ENCODE measurements at places on chromosomes 6 and 20. TPM values are rescaled to one million over a fixed set of nuclear protein-coding genes. Genes with fewer than 3 reads are reported as not detected.

- DNase-seq: no peak
Measured at GRCh38 chr6:44275271-44275748, 5.1 kb downstream of the TMEM151B start.

GRCh38 chr6:84197708-84198107 lies 29.7 kb downstream of the CEP162 start:
- no peak for DNase-seq

DNA sequence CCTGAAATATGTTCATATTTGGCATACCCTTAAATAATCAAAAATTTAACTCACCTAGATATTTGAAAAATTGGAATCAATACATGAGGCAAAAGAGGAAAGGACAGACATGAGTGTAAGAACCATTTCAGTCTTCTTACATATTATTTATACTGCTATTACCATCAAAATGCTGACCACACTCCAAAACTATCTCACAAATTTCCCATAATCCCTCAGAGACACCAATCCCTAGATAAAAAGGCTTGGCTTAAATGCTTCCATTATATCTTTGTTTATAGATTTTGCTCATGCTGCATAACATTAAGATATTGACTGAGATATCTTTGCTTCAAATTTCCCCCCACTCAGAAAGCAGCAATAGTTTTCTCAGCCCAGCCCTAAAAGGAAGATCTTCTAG lies 11.7 kb upstream of the NT5DC1 start:
- DNase-seq: no peak

GRCh38 chr20:11891776-11892545 lies 25.7 kb upstream of the BTBD3 start:
- peak; percentile 80 for DNase-seq

- DNase-seq: no peak
Measured at GRCh38 chr20:48832405-48832730, 4.6 kb upstream of the PREX1 start.

GRCh38 chr6:154462425-154462824 lies 48.1 kb downstream of the CNKSR3 start:
- DNase-seq: no peak

- DNase-seq: no peak
Measured at GRCh38 chr6:143549949-143550268, 38.4 kb upstream of the FUCA2 start.

DNA sequence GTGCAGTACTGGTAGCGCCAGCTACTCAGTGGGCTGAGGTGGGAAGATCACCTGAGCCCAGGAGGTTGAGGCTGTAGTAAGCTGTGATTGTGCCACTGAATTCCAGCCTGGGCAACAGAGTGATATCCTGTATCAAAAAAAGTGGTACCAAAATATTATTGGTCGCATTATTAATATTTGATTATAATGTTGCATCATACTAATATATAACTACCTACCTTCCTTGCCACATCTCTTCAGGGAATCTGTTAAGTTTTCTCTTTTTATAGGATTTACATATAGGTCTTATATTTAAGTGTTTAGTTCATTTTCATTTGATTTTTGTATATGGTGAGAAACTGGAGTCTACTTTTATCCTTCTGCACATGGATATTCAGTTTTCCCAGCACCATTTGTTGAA lies 66.3 kb upstream of the PHACTR3 start:
- DNase-seq: no peak

- DNase-seq: no peak
Measured at GRCh38 chr20:43843965-43844660, 70.5 kb upstream of the TOX2 start.

DNA sequence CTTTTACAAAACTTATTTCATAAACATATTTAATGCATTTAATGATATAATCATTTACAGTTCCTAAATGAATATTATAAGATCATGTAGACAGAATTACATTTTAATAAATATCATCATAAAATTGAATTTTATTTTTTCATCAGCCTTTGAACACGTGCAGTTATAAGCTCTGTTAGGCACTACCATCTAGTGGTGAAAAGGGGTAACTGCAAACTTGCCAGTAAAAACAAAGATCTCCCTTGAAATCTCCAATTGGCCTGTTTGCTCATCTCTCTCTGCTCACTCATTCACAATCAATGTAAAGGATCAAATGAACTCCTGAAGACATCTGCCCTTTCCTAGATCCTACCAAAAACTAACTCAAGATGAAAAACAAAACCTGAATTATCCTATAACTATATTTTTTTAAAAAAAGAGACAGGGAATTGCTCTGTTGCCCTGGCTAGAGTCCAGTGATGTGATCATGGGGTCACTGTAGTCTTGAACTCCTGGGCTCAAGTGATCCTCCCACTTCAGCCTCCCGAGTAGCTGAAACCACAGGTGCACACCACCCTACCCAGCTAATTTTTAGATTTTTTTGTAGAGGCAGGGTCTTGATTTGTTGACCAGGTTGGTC lies 31.7 kb downstream of the SAMHD1 start:
- DNase-seq: peak; percentile 19

- DNase-seq: no peak
Measured at GRCh38 chr6:142861711-142862110, 83.3 kb downstream of the HIVEP2 start.

GRCh38 chr6:17200395-17200794 lies 80.8 kb upstream of the RBM24 start:
- DNase-seq: no peak

DNA sequence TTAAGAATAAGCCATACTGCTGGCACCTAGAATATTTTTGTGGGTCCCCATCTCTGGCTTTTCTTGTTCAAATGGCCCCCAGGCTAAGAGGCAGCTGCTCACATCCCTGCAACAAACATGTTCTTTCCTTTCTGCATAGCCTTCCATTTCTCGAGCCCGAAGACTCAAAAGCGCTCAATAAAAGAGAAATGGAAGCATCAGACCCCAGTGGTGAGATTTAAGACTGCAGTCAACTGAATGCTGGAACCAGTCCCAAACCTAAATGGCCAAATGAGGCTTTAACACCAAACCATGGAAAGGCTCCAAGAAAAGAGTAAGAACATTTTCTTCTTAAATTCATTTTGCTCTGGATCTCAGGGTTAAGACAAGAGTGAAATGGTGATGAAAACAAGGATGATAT lies 122.1 kb upstream of the TRAF3IP2 start:
- DNase-seq: no peak

DNA sequence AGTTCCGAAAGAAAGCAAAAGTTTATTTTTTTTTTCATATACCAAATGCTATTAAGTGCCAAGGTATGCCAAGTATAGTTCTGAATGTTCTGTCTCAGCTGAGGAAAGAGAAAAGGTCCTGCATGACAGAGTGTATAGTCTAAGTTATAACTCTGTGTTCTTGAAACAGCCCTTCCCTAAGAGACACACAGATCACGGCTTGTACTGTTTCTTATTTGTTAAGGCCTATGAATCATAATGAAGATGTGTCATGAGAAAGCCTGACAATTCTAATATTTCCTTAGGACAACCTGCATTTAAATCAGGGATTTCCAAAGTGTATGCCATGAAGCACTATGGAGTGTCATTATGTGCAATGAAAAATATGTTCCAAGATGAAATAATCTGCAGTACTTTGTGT lies 538.7 kb upstream of the CDH4 start:
- DNase-seq: no peak

DNA sequence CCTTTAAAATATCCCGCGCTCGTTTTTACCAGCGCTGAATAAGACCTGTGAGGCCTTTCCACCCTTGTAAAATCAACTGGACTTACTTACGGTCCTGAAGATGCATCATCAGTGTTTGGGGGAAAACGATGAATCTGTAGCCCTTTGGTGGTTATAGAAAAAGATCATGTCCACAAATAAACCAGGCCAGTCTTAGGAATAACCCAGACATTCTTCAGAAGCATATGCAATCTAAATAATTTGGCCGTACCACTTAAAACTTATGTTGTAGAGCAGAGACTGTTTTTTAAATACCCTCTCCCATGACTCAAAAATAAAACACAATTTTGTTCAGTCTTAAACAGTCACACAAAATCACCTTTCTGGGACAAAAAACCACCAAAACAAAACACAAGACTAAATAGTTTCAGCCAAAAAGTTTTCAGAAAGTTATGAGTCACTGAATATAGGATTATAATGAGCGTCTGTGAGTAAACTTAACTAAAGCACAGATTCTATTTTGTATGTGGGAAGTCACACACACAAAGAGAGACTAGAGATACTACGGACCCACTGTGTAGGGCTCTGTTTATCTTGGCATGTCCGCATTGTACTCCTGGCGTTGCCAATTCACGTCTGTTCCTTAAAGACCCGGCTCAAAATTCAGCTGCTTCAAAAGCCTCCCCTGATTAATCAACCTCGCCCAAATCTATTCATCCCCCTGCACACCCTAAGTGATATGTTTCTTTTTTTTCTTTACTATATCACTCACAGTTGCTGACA lies 26.5 kb upstream of the SMOC2 start:
- DNase-seq: no peak

DNA sequence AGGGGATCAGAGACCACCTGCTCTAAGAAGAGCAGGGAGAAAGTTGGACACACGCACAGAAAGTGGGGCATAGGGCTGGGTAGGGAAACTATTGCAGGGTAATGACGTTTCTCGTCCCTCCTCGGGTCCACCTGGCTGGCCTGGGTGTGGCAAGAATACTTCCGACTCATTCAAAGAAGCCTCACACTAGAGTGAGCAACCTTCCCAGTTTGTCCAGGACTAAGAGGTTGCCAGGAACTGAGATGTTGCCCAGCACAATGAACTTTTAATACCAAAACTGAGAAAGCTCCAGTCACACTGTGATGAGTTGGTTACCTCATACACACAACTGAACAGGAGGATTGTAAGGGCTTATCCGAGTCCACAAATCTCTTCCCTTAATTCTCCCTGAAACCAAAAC lies 74.5 kb upstream of the ADGRF1 start:
- no peak for DNase-seq

GRCh38 chr20:5784735-5785134 lies 34.5 kb downstream of the SHLD1 start:
- no peak for DNase-seq

DNA sequence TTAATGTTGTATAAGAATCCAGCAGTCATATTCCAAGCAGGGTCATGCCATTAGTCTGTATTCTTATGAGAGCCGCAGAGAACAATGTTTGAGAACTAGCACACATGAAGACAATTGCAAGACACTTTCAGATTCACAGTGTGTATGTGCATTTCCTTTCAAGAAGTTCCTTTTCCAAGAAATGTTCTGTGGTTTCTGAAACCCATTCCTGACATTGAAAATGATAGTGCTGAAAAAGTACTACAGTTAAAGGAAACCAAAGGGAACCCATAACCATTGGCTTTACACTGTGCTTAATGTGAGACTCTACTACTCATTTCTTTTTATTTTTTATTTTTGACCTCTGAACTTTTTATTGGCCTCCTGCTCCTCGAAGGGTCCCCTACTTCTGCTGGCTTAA lies 4.2 kb upstream of the CALHM6 start:
- DNase-seq: no peak

DNA sequence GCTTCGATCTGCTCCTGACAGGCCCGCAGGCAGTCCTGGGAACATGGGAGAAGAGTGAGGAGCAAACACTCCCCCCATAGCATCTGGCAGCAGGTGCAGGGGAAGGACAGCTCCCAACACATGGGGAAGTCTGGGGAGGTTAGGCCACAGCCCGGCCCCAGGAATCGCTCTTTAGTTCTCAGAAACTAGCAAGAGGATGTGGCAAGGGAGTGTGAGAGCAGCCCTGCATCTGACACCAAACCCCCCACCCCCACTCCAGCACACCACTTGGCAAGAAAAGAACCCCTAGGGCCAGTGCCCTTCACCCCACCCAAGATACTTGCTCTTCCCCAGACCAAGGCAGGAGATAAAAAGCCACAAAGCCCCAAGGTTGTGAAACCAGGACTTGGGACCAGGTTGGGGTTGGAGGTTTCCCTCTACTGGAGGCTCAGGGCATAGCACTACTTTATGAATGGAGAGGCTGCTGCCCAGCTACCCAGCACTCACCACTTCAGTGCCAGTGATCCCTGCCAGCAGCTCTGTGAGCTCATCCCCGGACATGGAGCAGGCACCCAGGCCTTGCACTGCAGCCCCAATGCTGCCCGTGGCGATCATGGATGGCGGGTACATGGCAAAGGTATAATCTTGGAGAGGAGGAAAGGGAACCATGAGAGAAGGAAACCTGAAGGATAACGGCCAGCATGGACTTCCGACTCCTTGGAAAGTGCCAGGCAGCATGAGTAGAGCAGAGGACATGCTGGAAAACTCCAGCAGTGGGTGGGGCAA lies 5.4 kb downstream of the CCND3 start:
- no peak for DNase-seq

DNA sequence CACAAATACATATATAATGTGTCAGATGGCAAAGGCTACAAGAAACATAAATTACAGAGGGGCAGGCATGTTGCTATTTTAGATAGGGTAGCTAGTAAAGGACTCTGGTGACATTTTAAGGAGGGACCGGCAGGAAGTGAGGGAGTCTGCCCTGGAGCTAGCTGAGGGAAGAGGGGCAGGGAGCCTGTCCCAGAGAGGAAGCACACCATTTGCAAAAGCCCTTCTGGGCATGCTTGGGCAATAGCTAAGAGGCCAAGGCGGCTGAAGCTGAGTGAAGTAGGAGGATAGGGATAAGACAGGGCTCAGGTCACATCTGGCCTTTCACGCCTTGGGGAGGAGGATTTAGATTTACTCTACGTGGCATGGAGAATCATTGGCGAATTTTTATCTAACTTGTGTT lies 96.2 kb downstream of the RTN4IP1 start:
- DNase-seq: no peak

DNA sequence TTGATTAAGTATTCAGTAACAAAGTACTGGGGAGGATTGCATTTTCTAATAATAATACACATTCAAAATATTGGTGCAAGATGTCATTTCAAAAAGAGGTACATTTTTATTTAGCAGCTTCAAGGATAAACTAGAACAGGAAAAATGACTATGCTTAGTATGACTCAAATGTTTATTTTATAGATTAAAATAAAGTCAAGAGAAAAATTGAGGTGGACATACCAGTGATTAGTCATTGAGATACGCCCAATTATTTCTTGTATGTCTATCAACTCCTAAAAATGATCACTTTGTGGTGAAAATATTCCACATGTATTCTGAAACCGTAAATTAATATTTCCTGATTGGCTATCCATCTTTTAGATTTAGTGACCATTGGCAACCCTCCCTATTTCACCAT lies 96.7 kb downstream of the PHF3 start:
- no peak for DNase-seq

GRCh38 chr6:28901831-28902230 lies 22.0 kb downstream of the TRIM27 start:
- DNase-seq: no peak

- DNase-seq: no peak
Measured at GRCh38 chr6:112626468-112627082, 279.4 kb downstream of the RFPL4B start.

Gene HLA-DPB1
- 27.0 TPM for polyA plus RNA-seq

Gene OPRM1
- polyA plus RNA-seq: not detected

Gene ATP9A
- 58.7 TPM for polyA plus RNA-seq

Gene TSPO2
- polyA plus RNA-seq: 0.35 TPM

Gene BCAS4
- 5.8 TPM for polyA plus RNA-seq

Gene SLC17A3
- 0.50 TPM for polyA plus RNA-seq

Gene LY6G6F
- 0.44 TPM for polyA plus RNA-seq

Gene HLA-DOA
- polyA plus RNA-seq: 5.4 TPM

Gene SLC17A2
- 0.58 TPM for polyA plus RNA-seq
